ENCODE measurements at places on chromosomes 7 and 10.

- peak; percentile 49 for DNase-seq
Observed at GRCh38 chr10:100996678-100997359, 2.8 kb upstream of the LZTS2 start.

- no peak for DNase-seq
Observed at GRCh38 chr10:26468700-26469099, 30.6 kb downstream of the APBB1IP start.

DNA sequence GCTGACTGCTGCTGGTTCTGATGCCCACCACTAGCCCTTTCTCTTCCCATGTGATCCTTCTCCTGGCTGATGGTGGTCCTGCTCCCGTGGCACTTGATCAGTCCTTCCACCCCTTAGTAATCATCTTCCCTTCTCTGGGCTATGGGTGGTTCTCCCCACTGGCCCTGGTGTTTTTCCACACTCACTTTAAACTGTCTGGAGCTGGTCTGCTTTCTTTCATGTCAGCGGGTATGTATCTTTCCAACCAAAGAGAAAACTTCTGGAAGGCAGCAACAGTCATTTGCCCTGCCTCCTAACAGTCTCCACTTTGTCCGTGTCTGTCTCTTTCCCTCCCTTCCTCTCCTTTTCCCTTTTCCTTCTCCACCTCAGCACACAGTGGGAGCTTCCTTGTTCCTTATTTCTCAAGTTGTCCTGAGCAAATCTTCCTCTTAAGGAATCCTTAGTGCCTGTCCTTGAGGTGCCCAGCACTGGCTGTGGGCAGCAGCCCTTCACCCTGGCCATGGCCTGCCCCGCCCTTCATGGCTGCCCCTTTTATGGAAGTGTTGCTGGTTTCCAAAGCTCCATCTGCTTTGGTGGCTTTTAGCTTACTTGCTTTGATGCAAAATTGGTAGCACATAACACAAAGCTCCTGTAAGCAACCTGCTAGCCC lies 189.0 kb downstream of the TCF7L2 start:
- DNase-seq, result no peak

DNA sequence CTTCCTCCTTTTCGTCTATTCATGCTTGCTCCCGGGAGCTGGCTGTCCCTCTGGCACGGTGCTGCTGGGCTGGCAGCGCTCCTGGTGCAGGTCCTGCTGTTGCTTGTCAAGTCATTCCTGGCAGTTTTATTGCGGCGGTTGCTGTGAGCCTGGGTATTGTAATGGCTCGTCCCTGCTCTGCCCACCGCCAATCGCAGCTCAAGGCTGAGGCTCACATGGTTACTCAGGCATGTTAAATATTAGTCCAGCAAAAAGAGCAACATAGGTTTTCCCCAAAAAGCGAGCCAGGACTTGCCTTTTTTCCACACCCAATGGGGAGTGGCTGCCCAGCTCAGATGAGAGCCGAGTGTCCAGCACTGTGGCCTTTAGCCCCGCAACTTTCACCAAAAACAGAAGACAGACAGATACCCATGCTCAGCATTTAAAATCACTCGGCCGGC lies 492.9 kb upstream of the FOXK1 start:
- no peak for DNase-seq

GRCh38 chr10:60362461-60362860 lies 27.2 kb downstream of the ANK3 start:
- no peak for DNase-seq

GRCh38 chr7:111586711-111587409 lies 24.6 kb upstream of the IMMP2L start:
- DNase-seq, result no peak

- DNase-seq, result no peak
Observed at GRCh38 chr10:56844978-56845529, 484.0 kb upstream of the ZWINT start.

- DNase-seq, result no peak
Observed at GRCh38 chr7:95929710-95930280, 157.4 kb downstream of the DYNC1I1 start.

DNA sequence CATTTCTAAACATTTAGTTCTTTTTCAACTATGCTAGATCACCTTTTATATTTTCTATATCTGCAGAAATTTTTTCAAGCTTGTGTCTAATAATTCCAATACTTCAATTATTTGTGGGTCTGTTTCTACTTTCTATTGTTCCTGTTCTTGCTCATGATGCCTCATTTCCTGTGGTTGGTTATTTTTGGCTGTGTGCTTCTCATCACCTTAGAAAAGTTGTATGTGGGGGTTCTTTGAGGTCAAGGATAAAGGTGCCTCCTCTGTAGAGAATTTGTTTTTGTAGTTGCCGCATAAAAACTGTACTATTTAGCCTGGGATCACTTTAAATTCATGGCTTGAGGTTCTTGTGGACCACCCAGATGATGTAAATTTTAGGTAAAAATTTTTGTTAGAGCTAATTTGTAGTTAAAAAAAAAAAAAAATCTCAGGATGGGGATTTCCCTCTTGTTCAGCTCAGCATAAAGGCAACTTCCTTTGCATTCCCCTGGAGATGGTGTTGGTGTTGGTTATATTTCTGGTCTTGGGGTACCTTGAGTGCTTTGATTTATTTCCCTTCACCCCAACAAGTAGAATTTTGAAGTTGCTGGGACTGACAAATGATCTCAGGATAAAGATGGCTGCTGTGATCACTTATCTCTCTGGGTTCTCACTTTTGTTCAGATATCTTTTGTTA lies 27.0 kb upstream of the JAZF1 start:
- DNase-seq, result no peak

- no peak for DNase-seq
Observed at GRCh38 chr10:27192284-27192683, 37.1 kb downstream of the MASTL start.

DNA sequence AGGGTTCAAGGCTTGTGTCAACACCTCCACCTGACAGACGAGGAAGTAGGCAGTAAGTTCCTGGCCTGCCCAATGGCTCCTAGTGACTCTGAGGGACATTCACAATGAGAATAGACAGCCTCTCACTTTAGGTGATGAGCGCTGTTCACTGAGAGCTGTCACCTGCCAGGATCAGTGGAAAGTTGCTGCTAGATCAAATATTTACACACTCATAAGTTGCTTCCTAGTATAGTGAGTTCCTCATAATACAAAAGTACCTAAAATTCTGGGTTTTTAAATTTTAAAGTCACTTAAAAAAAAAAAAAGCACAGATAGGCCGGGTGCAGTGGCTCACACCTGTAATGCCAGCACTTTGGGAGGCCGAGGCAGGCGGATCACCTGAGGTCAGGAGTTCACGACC lies 320.8 kb downstream of the PRPF18 start:
- no peak for DNase-seq

- DNase-seq, result no peak
Observed at GRCh38 chr7:41305001-41305400, 397.9 kb downstream of the INHBA start.

GRCh38 chr10:4472190-4472904 lies 353.7 kb upstream of the AKR1E2 start:
- no peak for DNase-seq

- no peak for DNase-seq
Observed at GRCh38 chr10:55146032-55146431, 345.0 kb upstream of the PCDH15 start.

GRCh38 chr10:106107706-106108105 lies 1056.8 kb downstream of the SORCS1 start:
- no peak for DNase-seq

GRCh38 chr10:119784340-119785067 lies 58.7 kb downstream of the INPP5F start:
- DNase-seq, result no peak

DNA sequence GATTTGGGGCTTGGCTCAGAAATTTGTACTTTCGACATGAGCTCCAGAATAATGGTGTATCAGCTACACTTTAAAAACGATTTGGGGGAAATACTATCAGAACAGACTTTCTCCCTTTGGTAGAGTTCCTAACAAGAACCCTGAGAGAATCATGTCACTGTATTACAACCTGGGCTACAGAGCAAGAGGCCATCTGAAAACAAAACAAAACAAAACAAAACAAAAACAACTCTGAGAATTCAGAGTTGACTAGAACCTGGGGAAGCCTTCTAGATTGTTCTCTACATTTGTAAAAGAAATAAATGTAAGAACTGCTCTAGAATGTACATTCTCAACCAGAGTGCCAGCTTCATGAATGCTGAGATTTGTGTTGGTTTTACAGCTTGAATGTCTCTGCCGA lies 262.6 kb upstream of the SEMA3D start:
- DNase-seq, result no peak

GRCh38 chr10:50508315-50509051 lies 115.3 kb downstream of the SGMS1 start:
- no peak for DNase-seq

DNA sequence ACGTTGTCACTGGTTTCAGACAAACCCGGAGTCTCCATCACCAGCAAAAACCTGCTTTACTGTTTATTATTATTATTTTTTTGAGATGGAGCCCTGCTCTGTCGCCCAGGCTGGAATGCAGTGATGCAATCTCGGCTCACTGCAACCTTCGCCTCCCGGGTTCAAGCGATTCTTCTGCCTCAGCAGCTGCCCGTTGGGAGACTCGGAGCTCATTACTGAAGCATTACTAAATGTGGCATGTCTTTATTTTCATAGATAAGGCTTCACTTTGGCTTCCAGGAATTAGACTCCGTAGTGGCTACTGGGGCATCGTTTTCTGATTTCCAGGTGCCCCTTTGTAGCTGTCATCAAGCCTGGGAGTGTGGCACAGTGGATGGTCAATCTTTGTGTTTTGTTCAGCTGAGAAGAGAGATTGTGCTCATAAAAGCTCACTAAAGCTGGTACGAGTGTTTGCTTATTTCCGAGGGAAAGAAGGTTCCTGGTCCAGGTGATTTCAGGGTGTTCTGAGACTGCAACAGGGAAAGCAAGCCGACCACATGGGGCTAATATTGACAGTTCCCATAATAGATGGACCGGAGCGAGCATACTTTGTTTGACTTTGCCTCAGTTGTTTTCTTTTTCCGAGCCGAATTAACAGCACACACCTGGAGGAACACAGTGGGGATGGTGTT lies 163.1 kb downstream of the CAMK1D start:
- no peak for DNase-seq

DNA sequence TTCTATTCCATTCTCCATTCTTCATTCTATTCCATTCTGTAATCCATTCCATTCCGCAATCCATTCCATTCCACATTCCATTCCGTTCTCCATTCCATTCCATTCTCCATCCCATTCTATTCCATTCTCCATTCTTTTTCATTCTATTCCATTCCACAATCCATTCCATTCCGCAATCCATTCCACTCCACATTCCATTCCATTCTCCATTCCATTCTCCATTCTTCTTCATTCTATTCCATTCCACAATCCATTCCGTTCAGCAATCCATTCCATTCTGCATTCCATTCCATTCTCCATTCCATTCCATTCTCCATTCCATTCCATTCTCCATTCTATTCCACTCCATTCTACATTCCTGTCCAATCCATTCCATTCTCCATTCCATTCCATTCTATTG lies 85.2 kb downstream of the NSUN6 start:
- DNase-seq, result no peak

DNA sequence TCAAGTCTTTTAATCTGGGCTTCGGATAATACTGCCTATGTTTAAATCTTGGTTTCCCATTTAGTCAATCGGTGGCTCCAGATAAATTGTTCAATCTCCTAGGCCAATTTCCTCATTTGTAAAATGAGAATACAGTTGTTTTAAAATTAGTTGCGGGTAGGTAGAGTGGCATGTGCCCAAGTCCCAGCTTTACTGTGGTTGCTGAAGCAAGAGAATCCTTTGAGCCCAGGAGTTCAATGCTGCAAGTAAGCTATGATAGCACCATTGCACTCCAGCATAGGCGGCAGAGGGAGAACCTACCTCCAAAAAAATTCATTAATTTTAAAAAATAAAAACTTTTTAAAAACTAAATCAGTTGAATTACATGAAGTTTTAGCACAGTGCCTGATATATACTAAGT lies 7.3 kb downstream of the RNF216 start:
- no peak for DNase-seq

- DNase-seq, result no peak
Observed at GRCh38 chr7:71636329-71636728, 504.4 kb downstream of the GALNT17 start.

GRCh38 chr10:130110246-130111112 lies at the start of gene C10orf143:
TSS of gene C10orf143 (minus strand) at chr10:130110830. CDS start at chr10:130110772, 58 bp downstream.
- DNase-seq, result peak; percentile 98

DNA sequence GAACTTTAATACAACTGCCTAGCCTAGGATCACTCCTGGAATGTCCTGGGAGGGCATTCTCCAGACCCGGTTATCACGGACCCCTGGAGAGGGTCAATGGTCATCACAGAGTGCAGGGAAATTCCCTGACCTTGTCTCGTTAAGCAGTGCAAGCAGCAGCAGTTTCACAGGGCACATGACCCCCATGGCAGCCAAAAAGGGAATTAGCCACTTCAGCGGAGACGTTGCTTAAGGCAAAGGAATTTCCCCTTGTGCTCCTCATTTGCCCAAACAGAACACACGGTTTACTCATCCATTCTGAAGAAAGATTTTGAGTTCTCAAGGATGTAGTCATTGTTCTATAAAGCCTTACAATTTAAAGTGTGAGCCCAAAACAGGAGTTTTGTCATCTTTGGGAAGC lies 260.3 kb downstream of the SNX13 start:
- no peak for DNase-seq

DNA sequence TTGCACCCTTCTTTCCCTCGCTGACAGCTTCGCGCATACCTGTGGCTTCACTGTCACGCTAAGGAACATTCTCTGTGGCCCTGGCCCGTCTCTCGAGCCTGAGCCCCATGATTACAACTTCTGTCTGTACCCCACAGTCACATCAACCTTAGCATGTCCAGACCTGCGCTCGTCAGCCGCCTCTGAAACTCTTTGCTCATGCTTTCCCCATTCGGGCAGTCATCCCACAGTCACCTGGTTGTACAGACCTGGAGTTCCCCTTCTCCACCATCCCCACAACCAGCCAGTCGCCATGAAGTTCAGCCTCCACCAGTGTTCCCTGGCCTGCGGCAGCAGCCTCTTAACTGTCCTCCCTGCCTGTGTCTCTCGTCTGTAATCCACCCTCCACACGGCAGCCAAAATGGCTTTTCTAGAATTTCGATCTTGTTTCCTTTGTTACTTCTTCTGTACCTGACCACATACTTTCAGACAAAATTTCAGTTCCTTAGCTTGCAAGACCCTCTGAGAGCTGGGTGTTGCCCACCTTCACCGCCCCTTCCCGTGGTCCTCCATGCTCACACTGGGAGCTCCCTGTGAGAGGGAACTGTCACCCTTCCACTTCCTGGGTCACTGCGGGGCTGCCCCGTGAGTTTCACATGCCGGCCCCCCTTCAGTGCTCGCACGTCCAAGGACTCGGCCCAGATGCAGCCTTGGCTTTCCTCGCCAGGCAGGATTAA lies 229.2 kb downstream of the CELF2 start:
- DNase-seq, result no peak

DNA sequence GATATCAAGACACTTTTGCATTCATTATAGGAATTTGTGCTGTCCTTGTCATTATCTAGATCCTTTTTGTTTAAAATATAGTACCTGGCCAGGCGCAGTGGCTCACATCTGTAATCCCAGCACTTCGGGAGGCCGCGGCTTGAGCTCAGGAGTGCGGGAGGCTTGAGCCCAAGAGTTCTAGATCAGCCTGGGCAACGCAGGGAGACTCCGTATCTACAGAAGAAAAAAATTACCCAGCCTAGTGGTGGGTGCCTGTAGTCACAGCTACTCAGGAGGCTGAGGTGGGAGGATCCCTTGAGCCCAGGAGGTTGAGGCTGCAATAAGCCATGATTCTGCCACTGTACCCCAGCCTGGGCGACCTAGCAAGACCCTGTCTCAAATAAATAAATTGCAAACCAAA lies 621 bp upstream of the MORN4 start:
- peak; percentile 36 for DNase-seq

Measured in T-helper 2 cell (primary cell).